ENCODE measurements at places on chromosomes 4 and X.

- no peak for DNase-seq
These were observed 42.7 kb upstream of the CITED1 start for GRCh38 chrX:72348247-72348979.

- no peak for DNase-seq
These were observed 2.7 kb downstream of the ALAS2 start for GRCh38 chrX:55028040-55028439.

DNA sequence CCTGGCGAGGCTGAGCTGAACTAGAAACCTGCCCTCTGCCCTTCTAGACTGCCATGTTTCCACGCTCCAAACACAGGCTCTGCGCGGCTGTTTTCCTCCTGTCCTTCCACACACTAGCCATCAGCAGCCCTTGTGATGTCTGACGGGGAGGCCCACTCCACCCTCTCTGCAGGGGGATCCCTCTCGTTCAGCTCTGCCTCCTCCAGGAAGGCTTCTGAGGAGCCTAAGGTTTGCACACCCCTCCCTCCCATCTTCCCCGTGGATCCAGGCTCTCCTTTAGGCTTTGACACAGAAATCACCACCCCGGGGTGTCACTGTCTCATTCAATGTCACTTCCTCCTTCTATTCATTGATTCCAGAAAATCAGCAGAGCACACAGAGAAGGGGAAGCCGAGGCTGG is 38.6 kb upstream of the CRMP1 start:
- no peak for DNase-seq

DNA sequence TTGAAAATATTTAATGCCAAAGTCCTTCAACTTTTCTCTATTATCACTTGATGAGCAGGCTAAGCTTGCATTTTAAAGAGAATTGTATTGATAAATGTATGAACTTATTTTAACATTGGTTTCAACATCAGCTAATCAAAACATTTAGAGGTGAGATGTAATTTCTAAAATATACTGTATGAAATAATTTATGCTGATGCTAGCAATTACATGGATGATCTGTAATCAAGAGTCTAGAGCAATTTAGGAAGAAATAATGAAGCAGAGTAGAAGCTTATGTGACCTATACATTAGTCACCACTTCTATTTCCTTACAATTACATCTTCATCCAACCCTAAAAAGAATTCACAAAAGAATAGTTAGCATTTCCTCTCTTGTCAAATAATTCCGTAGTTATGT is 226.8 kb downstream of the KLHL4 start:
- DNase-seq, result no peak

DNA sequence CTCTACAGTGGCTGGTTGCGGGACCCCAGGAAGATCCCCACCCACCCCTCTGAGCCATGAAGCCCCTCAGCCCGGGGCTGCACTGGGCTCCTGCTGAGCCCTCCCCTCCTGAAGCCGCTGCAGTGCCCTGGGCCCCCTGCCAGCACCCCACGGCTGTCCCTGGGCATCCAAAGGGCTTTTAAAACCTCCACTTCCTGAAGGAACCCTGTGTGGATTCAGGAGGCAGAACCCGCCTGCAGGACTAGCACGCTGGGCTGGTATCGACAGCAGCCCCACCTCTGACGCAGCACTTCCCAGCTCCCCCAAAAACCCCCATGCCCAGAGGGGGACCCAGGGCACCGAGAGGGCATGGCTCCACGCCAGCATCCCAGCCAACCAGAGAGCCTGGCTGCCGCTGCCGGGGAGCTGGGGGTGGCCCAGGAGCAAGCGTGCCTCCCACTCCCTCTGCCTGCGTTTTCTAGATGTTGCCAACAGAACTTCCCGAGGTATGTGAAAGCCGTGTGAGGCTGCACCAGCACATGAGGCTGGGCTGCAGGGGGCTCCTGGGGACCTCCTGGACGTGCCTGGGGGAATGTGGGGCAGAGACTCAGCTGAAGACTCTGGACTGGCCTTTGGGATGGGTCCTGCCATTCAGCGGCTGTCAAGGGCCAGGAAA is 6.3 kb downstream of the MXD4 start:
- DNase-seq, result no peak

DNA sequence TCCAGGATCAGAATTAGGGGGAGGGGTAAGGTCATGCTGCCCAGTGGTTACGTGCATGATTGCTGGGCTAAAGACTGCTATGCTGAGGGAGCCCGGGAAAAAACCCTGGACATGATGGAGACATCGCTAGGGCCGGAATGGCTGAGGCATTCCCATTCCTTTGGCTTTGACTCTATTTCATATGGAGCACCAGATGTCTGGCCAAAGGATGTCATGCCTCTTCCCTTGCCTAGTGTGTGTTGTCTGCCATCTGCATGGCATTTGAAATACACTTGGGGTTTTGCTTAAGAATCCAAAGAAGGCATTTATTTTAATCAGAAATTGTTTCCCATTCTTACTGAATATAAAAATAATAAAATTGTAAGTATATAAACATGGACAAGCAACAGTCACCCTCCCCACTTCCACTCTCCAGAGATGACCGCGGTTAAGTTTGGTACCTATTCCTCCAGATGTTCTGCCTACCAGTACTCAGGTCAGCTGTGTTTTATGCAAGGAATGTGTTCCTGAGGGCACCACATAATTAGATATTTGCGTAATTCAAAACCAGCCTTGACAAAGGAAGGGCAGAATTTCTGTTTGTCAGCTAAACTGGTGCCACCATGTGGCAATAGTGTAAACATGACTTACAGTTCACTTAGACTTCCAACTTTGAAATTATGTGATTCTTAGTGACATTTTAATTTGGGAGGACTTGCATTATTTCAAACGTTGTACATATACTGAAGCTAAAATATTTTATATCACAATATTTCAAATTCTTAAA is 105.9 kb downstream of the CT47B1 start:
- no peak for DNase-seq

- DNase-seq, result no peak
These were observed 33.0 kb upstream of the KIAA0232 start for GRCh38 chr4:6749340-6750171.

DNA sequence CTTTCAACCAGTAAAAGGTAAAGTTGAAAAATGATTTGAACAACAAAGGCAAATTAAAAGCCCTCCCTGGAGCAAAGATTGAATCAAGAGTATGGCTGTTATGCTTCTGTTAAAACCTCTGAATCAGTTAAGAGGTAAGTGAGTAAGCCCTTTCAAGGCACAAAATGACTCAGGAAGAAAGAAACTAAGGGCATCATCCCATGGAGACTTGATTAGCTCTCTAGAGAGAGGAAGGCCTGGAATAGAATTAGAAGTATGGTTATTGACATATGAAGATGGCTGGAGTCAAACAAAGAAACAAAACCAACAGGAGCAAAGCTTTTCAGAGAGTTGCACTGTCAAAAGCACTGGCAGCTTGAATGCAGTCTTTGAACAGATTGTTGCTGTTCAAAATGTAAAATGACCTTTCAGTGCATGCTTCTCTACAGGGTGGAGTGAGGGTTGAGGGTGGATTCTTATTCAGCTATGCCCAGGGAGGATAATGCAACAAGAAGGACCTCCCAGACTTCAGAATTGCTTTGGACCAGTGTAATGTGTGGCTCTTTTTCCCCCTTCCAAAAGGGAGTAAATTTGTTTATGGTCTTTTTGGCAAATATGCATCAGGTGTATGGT is 365.5 kb downstream of the GBA3 start:
- DNase-seq, result no peak

- no peak for DNase-seq
These were observed 19.7 kb upstream of the DOCK11 start for GRCh38 chrX:118475903-118476302.

- DNase-seq, result no peak
These were observed 44.5 kb downstream of the SLC9A6 start for GRCh38 chrX:136029766-136030165.

GRCh38 chr4:184376126-184376838 is 98.1 kb downstream of the IRF2 start:
- no peak for DNase-seq

GRCh38 chr4:17065821-17066220 is 167.4 kb upstream of the LDB2 start:
- no peak for DNase-seq

- DNase-seq, result no peak
These were observed 207.5 kb downstream of the REPS2 start for GRCh38 chrX:17154001-17154400.

GRCh38 chr4:96599752-96600151 is 759.9 kb downstream of the PDHA2 start:
- no peak for DNase-seq

- no peak for DNase-seq
These were observed 1.4 kb downstream of the ZFX start for GRCh38 chrX:24150898-24151297.

DNA sequence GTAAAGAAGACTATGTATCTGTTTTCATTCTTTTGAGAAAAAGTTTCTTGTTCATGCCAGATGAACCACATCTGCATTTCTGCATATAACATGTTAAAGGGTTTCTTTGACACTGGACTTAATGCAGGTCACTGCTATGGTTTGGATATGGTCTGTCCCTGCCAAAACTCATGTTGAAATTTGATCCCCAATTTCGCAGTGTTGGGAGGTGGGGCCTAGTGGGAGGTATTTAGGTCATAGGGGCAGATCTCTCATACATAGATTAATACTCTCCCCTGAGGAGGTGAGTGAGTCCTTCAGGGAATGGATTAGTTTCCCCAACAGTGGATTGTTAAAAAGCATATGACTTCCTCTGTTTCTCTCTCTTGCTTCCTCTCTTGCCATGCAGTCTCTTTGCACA is 45.9 kb upstream of the TMEM33 start:
- DNase-seq, result no peak

GRCh38 chr4:23819041-23819511 is 70.8 kb downstream of the PPARGC1A start:
- no peak for DNase-seq

DNA sequence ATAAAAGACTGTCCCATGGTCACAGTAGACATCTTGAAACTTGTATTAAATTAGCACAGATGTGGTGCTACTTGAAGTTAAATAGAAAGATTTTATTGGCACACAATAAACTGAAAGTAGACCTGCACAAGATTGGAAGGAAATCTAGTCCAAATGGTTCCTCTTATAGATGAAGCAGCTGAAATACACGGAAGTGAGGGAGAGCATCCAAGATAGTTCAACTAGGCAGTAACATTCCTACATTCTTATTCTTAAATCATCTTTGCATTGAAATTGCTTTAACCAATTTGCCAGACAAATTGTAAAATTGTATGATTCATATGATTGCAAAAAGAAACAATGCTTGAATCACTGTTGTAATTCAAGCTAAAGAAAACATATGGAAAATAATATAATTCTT is 87.6 kb upstream of the VCX3B start:
- DNase-seq, result no peak

GRCh38 chr4:25190407-25190806 is 30.2 kb upstream of the SEPSECS start:
- DNase-seq, result no peak

- DNase-seq, result no peak
These were observed 135.4 kb upstream of the OTUD4 start for GRCh38 chr4:145315811-145316225.

DNA sequence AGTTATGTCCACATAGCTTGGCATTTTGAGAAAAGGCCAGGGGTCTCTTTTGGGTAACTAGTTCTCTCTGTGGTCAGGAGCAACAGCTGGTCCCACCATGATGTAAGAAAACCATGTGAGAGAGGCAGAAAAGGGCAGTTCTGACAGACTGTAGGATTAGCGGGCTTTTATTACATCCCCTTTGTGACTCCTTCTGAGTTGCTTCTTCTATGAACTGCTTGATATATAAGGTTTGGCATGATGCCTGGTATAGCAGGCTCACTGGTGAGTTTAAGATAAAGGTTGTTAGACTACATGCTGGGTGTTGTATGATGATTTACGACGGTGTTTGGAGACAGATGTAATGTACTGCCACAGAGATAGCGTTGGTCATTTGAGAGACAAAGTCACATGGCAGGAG is 2308.1 kb upstream of the AGA start:
- no peak for DNase-seq

DNA sequence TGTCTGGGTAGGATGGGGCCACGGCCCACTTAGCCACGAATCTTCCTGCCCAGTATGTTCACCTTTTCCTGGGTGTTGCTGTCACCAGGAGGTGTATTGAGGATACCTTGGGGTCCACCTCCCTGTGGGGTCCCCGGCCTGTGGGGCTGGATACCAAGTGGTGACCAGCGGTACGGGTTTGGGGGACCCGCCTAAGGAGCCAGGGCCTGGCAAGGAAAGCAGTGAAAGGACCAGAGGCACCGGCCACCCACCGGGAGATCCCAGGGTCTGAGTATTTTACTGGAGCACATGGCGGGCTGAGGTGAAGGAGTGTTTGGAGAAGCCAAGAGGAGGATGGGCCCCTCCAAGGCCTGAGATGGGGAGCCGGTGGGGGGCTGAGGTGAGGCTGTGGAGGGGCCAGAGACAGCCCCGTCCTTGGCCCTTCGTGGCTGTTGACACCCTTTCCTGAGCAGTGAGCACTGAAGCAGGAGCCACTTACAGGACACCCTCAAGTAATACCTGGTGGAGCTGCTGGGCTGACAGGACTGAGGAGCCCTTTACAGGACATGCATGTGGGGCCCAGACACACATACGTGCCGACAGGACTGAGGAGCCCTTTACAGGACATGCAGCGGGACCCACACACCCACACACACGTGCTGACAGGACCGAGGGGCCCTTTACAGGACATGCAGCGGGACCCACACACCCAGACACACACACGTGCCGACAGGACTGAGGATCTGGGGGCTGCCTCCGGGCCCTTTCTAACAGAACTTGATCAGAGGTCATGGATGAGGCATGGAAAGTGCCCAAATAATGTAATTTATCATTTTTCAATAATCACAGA is 38.4 kb downstream of the TMEM271 start:
- DNase-seq, result no peak

GRCh38 chrX:16737024-16737423 is 17.6 kb downstream of the SYAP1 start:
- no peak for DNase-seq

DNA sequence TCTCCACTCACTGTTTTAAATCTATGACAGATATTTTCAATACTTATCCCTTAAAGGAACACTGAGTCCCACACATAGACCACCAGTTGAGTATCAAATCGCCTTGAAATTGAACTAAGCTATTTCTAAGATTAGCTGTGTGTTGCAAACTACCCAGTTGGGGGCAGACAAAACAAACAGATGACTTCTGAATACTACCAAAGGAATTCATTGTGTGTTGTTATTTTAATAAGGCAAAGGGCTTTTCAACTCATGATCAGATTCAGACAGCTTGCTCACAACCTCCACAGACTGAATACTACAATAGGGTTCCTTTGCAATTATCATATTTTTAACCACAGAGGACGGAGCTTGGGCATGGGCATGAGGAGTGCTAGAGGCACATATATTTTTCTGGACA is 283.0 kb upstream of the GPC4 start:
- DNase-seq, result peak; percentile 36

DNA sequence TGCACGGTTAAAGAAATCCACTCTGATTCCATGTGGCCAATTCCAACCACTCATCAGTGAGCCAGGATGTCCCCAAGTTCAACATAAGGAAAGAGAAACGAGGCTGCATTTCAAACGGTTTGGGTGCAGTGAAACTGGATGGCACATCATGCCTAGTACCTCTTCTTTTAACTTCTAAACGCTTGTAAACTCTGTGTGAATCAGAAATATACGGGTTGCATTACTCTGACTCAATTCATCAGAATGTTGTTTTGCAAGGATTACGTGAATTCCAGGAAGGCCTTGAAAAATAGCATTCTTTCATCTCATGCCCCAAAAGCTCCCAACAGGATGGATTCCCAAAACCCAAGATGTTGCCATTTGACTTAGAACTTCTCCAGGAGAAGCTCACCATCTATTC is 270.4 kb downstream of the LDB2 start:
- DNase-seq, result peak; percentile 83
